CD4-positive, alpha-beta T cell treated with Interleukin-2 at 100 ng/mL for 4 hours (primary cell): ENCODE measurements at places on chromosomes 5 and 9.
A peak's percentile ranks its signal among the peaks of the same experiment; 100 is the strongest.

DNA sequence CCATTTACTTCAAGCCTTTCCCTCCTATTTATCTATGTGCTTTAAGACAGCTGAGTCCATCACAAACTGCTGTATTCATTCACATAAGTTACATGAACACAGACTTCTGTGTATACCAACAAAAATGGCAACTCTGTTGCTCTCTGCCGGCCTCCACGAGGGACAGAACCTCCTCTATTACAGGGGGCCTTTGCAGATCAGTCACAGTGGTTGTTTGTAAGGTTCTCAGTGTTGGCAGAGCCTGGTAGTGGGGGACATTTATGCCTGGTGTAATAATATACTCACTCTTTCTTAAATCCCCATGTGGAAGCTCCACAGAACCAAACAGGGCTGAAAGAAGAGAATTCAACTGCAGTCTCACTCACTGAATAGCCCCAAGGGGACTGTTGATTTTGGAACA is 76.5 kb downstream of the SLC1A1 start:
- DNase-seq, result no peak

- peak; percentile 88 for DNase-seq
Observed at GRCh38 chr5:139422307-139422893, 16.9 kb downstream of the DNAJC18 start.

DNA sequence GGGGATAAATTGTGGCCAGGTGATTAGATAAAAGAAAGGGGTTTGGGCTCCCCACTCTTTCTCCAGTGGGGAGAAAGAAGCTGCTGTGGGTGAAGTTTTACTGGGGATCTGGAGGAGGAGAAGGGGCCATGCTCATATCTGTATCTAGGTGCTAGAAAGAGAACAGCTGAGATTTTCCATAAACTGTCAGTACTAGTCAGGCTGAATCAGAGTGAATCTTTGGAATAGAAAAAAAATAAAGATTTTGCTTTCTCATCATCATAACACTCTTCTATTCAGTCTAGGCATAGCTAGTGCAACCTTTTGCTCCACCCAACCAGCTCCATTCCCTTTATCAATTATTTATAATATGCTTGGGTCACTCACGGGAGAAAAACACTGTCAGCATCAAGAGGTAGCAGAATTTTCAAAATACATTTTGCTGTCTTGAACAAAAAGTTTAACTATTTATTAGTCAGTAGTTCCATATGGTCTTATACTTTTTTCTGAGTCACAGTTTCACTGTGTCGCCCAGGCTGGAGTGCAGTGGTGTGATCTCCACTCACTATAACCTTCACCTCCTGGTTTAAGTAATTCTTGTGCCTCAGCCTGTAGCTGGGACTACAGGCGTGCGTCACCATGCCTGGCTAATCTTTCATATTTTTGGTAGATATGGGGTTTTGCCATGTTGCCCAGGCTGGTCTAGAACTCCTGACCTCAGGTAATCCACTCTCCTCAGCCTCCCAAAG is 21.3 kb upstream of the ERMP1 start:
- DNase-seq, result no peak

DNA sequence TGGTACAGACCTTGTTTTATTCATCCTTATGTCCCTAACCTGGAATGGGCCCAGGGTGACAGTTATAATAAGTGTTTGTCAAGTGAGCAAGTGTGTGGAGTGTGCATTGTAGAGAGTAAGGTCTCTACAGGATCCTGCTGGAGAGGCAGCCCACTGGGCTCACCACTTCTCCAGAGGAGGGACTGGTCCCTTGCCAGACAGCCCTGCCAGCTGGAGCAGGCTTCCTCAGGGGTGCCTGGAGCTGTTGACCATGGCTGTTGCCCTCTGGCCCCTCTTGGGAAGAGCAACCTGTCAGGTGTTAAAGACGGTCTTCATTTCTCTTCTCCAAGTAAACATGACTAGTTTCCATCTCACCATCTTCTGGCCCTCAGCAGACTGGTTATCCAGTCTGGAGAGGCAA is 20.0 kb downstream of the IRF1 start:
- no peak for DNase-seq

DNA sequence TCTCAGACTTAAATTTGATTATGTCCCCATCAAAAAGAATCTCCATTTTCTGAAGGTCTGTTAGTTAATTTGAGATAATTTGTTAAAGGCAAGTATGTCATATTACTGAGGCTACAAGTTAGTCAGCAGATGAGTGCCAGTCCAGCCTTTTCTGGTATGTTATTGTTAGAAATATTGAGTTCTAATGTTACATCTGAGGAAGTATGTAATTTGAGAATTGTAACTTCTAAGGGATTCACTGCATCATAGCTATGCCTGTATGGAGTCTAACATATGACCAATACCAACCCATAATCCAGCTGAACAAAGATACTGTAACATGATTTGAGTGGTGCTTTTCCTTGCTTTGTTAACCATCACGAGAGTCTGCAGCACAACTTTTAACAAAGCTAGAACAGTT is 13.9 kb downstream of the SLC23A1 start:
- no peak for DNase-seq

DNA sequence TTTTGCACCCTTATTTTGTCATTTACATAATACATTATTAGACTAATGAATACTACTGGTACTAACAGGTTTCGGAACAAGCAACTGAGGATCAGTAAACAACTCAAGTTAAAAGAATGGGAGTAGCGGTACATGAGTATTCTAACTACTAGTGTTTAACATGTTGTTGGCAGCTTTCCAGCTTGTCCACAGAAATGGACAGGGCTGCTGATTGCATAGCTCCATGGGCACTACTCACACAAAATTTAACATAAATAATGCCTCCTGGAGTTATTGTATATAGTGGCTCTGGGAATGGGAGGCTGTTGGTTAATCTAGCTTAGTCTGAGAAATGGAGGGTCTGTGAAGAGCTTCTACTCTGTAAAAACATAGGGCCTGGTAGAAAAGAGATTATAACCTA is 6.7 kb downstream of the NCBP1 start:
- DNase-seq, result no peak

DNA sequence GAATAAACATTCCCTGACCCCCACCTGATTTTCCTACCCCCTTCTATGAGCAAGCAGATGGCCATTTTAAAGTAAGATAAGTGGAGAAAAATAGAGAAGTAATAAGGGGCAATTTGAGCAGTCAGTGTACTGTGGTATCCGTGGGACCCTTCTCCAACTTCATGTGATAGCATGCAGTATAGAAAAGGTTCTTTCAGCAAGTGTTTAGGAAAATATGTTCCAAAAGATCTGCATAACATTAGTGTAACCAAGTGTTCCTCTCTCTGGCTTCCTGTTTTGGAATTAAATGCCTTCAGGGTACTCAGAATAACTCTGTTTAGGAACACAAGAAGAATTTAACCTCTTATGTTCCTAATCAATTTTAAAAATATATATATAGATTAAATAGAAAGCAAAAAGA is 134.9 kb downstream of the ATG10 start:
- no peak for DNase-seq

- no peak for DNase-seq
Observed at GRCh38 chr9:86445671-86446070, 91.5 kb upstream of the TUT7 start.

DNA sequence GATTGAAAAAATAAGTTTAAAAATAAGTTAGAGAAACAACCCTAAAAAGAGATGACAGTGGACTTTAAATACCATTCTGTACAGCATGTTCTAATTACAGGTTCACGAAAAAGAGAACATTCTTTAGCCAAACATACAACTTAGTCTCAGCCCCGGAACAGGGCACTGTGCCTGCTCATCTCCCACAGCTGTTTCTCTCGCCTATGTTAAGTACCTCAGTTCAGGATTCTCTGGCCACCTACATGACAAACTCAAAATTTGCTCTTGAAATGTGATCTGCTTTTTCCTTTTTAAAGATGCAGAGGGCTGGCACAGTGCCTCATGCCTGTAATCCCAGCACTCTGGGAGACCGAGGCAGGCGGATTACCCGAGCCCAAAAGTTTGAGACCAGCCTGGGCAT is 52.3 kb downstream of the MYO10 start:
- DNase-seq, result no peak

- DNase-seq, result no peak
Observed at GRCh38 chr5:58497921-58498320, 6.7 kb downstream of the GAPT start.

DNA sequence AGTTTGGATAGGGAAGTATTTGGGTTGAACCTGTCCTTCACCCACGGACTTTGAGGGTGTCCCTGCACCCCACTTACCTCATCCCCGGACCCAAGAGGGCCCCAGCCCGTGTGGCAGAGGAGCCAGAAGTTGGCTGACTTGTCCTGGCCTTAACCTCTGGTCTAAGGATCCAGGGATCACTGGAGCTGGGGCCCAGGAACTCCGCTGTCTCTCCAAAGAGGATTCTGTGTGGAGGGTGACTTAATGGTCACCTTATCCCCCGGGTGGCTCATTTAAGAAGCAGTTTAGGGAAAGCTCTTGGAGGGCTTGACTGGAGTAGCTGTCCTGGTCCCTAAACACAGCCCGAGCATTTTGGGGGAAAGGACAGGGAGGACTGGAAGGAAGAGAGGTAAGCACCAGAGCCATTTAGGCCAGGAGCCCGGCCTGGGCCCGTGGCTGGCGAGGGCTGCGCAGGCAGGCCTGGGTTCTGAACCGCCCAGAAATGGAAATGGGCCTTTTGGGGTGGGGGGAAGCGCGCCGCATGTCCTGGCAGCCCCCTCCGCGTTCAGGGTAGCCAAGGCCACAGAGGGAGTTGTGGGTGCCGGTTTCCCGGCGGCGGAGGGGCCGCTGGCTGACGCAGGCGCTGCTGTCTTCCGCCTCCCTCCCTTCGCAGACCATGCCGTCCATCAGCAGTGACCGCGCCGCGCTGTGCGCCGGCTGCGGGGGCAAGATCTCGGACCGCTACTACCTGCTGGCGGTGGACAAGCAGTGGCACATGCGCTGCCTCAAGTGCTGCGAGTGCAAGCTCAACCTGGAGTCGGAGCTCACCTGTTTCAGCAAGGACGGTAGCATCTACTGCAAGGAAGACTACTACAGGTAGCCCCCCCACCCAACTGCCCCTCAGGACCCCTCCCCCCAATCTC is 2.0 kb downstream of the LHX2 start:
- DNase-seq, result no peak
